ENCODE measurements at places on chromosomes 6 and 20. TPM values are rescaled to one million over a fixed set of nuclear protein-coding genes. Genes with fewer than 3 reads are reported as not detected.

Gene TPX2
- total RNA-seq = 226 TPM

Gene LPA
- not detected for total RNA-seq

Gene KIF25
- total RNA-seq = 1.2 TPM

Gene IFT52
- total RNA-seq = 69.8 TPM

Data from neural progenitor cell (in vitro differentiated cells).